ENCODE measurements at places on chromosomes 2 and 18. TPM values are rescaled to one million over a fixed set of nuclear protein-coding genes. Genes with fewer than 3 reads are reported as not detected.

GRCh38 chr2:69567157-69567908 is 76.2 kb downstream of the AAK1 start:
- DNase-seq, result no peak

GRCh38 chr2:238202326-238203093 is 985 bp downstream of the ILKAP start:
- DNase-seq, result no peak

- no peak for DNase-seq
Measured at GRCh38 chr2:148948868-148949267, 73.8 kb downstream of the KIF5C start.

DNA sequence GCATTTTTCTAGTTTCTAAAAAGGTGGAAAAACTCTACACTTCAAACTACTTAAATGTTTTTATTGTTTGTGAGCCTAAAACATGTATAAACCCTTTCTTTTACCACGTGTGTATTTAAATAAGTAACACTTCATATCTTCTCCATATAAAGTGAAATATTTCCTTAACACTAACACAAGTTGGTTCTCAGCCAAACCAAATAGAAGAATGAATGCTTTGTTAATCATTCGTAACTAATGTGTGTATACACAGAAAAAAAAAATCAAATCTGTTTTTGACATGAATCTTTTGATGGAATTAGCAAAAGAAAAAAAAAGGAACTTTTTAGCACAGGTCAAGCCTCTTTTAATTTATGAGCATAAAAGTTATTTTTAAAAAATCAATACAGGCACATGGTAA is 89.3 kb downstream of the EHBP1 start:
- DNase-seq, result no peak

Gene FHOD3
- 32.0 TPM for total RNA-seq

Gene AGXT
- 0.10 TPM for total RNA-seq

DNA sequence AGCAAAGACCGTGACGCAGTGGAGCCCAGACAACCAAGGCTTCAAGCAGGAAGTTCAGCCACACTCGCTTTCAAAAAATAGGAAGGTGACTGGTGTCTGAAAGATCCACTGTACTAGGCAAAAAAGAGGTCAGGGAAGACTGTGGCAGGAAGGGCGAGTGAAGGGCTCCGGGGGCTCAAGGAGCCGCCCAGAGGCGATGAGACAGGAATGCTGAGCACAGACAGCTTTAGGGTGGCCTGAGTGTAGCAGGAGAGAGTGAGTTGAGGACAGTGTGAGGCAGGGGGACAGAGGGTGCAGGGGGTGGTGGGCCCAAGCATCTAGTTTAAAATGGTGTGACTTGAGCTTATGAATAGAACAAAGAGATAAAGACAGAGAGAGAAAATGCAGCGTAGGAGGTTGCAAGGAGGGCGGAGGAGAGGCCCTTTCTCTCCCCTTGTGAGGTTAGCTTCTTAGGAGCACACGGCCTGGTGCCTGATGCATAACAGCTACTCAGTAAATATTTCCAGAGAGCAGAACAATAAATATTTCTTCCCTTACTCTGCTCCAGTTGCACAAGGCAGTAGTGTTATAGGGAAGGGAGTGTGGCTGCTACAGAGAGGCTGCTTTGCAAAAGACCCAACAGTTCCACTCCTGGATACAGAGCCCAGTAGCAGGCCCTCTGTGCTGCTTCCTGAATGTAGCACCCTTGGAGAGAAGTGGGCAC is 789.7 kb upstream of the RAB6C start:
- DNase-seq, result no peak

DNA sequence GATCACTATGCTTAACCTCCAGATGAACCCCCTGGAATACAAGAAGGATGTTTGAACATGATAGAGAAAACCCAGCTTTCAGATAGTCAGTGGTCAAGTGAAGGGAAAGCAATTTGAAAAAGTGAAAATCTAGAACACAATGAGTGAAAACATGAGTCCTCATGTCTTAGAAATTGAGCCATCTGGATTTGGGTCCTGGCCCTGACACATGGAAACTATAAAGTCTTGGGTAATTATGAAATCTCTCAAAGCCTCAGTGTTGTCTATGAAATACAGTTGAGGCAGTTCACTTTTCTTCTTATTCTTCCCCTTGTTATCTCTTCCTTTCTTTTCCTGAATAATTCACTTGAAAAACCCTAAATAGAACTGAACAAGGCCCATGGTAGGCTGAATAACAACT is 120.6 kb downstream of the EN1 start:
- DNase-seq, result no peak
